ENCODE measurements at places on chromosomes 3 and 15.

DNA sequence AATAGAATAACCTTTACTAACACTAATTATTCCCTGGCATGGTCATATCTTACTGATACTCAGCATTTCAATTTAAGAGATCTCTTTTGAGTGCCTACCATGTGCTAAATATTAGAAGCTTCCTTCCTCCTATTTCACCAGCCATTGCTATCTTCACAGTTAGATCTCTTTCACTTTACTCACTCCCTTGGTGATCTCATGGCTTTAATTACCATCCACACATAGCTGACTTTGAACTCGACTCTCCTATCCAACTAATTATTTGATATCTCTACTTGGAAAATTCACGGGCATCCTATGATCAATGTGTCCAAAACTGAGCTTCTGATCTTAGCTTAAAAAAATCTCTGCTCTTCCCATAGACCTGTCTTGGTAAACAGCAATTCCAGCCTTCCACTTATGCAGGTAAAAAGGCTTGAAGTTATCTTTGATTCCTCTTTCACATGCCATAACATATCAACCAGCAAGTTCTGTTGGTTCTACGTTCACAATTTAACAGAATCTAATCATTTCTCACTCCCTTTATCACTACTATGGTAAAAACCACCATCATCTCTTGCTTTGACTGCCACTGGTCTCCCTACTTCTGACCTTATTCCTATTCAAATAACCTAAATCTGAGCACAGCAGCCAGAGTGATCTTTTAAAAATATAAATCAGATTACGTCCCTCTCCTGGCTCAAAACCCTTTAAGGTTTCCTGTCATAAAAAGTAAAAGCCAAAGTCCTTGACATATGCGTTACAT lies 41.8 kb downstream of the HLTF start:
- no peak for DNase-seq

DNA sequence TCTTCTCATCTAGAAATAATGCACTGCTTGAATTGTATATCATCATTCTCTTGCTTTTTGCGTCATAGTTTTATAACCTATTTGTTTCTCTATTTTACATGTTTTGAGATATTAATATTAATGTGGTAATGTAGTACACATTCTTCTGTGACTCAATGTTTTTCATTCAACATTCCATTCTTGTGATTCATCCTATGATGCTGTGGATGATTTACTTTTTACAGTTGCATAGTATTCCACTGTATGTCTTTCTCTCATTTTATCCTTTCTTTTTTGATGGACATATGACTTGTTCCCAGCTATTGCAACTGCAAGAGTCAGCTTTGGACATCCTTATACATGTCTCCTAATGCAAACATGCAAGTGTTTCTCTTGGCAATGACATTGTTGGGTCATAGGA lies 20.6 kb upstream of the VEPH1 start:
- no peak for DNase-seq

DNA sequence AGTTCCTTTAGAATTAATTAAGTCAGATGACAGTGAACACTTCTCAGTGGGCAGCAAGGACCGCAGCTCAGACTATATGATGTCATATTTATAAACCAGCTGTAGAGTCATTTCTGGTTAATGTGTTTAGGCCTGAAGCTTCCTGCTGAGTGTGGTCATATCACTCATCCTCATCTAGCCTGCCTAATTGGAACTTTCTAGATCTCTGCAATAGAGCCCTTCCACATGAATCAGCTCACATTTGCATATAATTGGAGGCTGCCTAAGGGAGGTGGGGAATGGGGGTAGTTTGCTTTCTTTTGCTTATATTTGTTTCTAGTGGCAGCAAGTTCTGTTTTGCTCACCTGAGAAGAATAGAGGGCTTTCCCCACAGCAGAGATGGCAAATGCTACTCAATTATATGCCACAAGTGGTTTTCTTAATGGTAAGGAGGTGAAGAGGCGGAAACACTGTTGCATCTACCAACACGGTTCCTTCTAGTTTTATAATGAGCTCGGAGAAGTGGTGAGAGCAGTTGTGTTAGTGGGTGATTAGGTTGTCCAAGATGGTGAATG lies 148.1 kb downstream of the KLHL25 start:
- DNase-seq: peak; percentile 50

GRCh38 chr3:9730657-9731205 lies 804 bp upstream of the BRPF1 start:
- no peak for DNase-seq

- DNase-seq: no peak
These were observed 679.7 kb downstream of the FHIT start for GRCh38 chr3:60571511-60571910.
